ENCODE measurements at places on chromosomes 4 and X.

- H3K4me1 ChIP-seq: peaks cover 29% of the 10 kb centered on the region
- H3K4me3 ChIP-seq: peak overlapping the region; percentile 94
- H3K27me3 ChIP-seq: no peaks in the 10 kb centered on the region
- no peaks in the 10 kb centered on the region for H3K36me3 ChIP-seq
These were observed 2.1 kb downstream of the SEPTIN11 start for GRCh38 chr4:76951672-76952010.

GRCh38 chr4:188959424-188959823, 820.2 kb downstream of the TRIML1 start:
- DNase-seq: no peak
- H3K27ac ChIP-seq: no peak overlapping the region
- no peaks in the 10 kb centered on the region for H3K36me3 ChIP-seq
- H3K4me3 ChIP-seq: no peak overlapping the region
- no peaks in the 10 kb centered on the region for H3K4me1 ChIP-seq

- H3K36me3 ChIP-seq: no peaks in the 10 kb centered on the region
- H3K27ac ChIP-seq: no peak overlapping the region
- no peak for DNase-seq
- H3K4me1 ChIP-seq: no peaks in the 10 kb centered on the region
- H3K4me3 ChIP-seq: no peak overlapping the region
These were observed 41.8 kb upstream of the PACRGL start for GRCh38 chr4:20658456-20658855.

DNA sequence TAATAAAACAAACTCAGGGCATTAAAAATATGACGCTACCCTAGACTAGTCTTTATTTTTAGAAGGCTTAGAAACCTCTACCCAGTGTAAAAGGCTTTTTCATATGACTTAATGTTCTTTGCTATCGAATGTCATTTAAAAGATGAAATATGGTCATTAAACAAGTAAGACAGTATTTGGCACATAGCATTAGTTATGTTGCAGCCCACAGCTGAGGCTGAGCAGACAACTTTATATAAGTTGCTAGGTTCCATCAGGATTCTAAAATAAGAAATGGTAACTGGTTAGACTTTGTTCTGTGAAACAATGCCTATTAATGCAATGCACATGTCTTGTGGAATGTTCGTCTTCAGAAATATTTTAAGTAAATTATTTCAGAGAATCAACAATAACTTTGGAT, 10.4 kb upstream of the PRSS12 start:
- H3K27me3 ChIP-seq: peaks cover 46% of the 10 kb centered on the region
- H3K4me1 ChIP-seq: peaks cover 2% of the 10 kb centered on the region
- H3K36me3 ChIP-seq: no peaks in the 10 kb centered on the region
- H3K27ac ChIP-seq: no peak overlapping the region
- no peak for DNase-seq
- no peak overlapping the region for H3K4me3 ChIP-seq

GRCh38 chr4:6539009-6539764, 35.8 kb upstream of the MAN2B2 start:
- H3K27ac ChIP-seq: no peak overlapping the region
- no peaks in the 10 kb centered on the region for H3K4me1 ChIP-seq
- no peak overlapping the region for H3K4me3 ChIP-seq
- no peak for DNase-seq
- no peaks in the 10 kb centered on the region for H3K36me3 ChIP-seq

DNA sequence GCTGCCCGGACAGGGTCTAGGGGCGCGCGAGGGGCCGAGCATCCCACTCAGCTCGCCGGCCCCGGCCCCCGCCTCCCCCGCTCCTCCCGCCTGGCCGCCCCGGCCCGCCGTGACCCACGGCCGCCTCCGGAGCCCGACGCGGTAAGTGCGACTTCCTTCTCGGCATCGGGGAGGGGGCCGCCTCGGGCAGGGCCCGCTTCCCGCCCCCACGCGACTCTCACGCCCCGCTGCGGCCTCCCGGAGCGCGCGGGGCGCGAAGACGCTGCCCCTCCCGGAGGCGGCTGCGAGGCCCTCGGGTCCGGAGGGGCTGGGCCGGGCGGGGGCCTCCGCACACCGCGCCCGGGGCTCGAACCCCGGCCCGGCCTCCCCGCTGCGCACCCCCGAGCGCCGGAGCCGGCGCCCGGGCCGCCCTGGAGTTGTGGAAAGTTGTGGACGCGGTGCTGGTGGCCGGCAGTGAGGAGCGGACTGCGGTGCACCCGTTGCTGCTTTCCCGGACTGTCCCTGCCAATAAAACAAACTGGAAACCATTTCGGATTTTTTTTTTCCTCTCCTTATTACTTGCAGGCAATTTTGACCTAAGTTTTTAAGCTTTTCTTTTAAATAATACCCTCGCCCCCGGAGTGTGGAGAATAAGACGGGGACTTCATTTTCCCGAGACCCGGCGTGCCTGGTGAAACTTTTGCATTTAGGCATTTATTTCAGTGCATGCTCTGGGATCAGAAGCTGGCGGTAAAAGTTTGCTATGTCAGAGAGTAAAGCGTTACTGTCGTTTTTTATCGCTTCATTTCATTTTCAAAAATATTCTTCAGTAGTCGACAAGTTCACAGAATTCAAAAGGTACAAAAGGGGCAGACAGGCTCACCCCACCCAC, 13.0 kb upstream of the TMEM156 start:
- H3K4me1 ChIP-seq: peaks cover 43% of the 10 kb centered on the region
- DNase-seq: peak; percentile 27
- peak overlapping the region; percentile 94 for H3K4me3 ChIP-seq

GRCh38 chr4:119314356-119314755, 7.6 kb downstream of the FABP2 start:
- DNase-seq: no peak
- H3K27ac ChIP-seq: peak overlapping the region; percentile 32
- peaks cover 2% of the 10 kb centered on the region for H3K36me3 ChIP-seq
- H3K4me3 ChIP-seq: no peak overlapping the region
- peaks cover 49% of the 10 kb centered on the region for H3K27me3 ChIP-seq

GRCh38 chr4:136484996-136485395, 1047.3 kb downstream of the PCDH18 start:
- H3K36me3 ChIP-seq: no peaks in the 10 kb centered on the region
- H3K4me1 ChIP-seq: no peaks in the 10 kb centered on the region
- no peaks in the 10 kb centered on the region for H3K27me3 ChIP-seq

DNA sequence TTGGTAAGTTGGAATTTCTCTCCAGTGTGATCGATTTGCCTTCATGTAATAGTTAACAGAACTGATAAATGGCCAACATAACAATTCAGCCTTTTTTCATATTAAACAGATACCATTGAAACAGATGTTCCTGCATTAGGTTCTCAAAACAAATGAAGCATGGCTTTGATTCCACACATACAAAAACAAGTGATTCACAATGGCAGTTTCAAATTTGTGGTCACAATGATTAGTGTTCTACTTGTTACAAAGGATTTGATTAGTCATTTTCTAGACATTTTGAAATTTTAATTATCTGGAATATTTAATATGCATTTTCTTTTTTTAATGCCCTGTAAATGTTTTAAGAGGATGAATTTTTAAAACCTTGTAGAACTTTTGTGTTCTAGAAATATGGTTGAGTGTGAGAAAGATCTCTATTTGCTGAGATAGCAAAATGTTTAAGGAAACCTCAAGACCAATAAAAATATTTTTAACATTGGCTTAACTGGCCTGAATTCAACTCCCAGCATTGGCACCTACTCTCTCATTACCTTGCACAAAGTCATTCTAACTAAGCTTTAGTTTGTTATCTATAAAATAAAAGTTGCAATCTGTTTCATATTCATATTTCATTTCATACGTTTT, 18.9 kb upstream of the GLRA3 start:
- H3K4me3 ChIP-seq: no peak overlapping the region
- no peaks in the 10 kb centered on the region for H3K27me3 ChIP-seq
- no peaks in the 10 kb centered on the region for H3K4me1 ChIP-seq
- no peak overlapping the region for H3K27ac ChIP-seq

DNA sequence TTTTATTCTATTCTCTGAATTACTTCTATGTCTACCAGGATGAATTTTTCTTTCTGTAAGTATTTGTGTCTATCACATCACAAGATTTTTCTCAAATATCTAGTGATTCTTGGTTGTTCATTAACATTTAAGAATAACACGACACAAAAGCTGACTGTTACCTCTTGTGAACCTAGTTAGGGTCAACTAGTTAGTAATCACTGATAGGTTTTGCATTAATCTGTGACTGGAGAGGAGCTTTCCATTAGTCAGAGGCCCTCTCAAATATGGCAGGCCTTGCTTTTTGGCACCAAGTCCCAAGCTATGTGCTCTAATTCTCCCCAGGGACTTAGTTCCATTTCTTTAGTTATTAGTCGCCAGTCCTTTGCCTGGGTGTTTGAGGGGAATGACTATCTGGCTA, 259.2 kb downstream of the CFAP299 start:
- no peaks in the 10 kb centered on the region for H3K36me3 ChIP-seq
- no peaks in the 10 kb centered on the region for H3K27me3 ChIP-seq

DNA sequence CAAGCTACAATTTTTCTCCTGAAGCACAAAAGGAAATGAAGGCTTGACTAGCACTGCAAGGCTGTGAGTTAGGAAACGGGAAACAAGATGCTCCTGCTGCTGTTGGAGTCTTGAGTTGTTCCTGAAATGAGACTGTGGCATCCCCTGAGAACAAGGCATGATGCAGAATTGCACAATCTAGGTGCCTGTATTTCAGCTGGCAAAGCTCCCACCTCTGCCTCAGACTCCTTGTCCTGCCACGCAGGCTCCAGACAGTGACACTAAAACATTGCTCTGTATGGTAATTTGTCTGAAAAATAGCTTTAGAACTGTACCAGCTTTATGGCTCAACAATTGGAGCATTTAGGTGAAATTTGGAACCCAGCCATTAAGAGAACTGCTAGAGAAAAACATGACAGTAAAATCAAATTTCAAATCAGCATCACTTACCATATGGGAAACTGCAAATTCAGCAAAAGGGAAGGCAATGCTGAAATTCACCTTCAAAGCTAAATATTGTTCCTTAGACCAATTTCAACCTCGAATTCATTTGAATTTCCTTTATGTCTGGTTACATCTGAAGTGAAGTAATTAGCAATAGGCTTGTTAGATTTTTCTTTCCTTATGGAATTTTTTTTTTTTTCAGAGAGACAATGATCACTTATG, 103.4 kb downstream of the MFAP3L start:
- H3K4me1 ChIP-seq: no peaks in the 10 kb centered on the region
- no peaks in the 10 kb centered on the region for H3K36me3 ChIP-seq
- no peak overlapping the region for H3K4me3 ChIP-seq
- no peak for DNase-seq
- no peak overlapping the region for H3K27ac ChIP-seq

DNA sequence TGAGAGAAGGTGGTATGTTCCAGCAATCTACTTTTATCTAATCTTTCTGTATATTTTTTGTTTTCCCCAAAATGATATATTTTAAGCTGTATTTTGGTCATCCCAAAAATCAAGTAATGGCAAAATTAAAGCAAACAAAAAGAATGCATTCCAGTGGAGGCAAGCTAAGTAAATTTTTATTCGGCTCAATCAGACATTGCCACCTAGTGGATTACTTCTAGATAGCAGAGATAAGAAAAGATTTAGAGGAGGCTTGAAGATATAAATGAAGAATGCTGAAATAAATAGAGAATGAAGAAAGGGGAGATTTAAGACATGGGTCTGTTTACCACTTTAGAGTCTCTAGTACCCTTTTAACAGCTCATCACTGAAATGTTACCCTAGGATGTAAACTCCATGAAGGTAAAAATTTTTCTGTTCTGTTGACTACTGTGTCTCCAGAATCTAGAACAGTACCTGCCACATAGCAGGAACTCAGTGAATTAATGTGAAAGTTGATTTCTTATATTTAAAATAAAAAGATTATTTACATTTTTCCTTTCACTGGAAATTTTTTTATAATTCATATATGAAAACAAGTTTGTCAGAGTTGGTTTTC, 110.9 kb upstream of the ANK2 start:
- no peak for DNase-seq
- no peaks in the 10 kb centered on the region for H3K4me1 ChIP-seq
- no peaks in the 10 kb centered on the region for H3K36me3 ChIP-seq
- no peak overlapping the region for H3K4me3 ChIP-seq
- H3K27me3 ChIP-seq: peaks cover 32% of the 10 kb centered on the region

DNA sequence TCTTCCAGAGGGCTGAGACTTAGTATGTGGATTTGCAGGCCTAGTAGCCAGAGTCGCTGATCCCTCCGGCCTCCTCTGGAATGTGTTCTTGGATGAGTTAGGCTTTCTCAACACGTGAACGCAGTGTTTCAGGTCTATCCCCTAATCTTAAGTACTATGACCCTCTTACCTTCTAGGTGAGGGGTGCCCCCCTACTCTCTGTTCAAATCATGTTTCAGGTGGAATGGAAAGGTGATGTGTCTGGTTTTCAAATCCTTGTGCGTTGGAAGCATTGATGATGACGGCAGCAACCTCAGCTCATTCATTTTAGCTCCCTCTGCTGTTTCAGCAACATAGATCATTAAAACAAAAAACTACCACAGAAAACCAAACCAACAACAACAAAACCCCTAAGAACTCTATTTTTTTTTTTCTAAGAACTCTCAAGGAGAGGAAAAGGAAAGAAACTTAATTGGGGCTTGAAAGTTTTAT, 56.4 kb downstream of the RWDD4 start:
- peaks cover 2% of the 10 kb centered on the region for H3K36me3 ChIP-seq
- H3K4me1 ChIP-seq: peaks cover 2% of the 10 kb centered on the region
- no peak overlapping the region for H3K27ac ChIP-seq
- no peak overlapping the region for H3K4me3 ChIP-seq
- H3K27me3 ChIP-seq: peaks cover 8% of the 10 kb centered on the region

DNA sequence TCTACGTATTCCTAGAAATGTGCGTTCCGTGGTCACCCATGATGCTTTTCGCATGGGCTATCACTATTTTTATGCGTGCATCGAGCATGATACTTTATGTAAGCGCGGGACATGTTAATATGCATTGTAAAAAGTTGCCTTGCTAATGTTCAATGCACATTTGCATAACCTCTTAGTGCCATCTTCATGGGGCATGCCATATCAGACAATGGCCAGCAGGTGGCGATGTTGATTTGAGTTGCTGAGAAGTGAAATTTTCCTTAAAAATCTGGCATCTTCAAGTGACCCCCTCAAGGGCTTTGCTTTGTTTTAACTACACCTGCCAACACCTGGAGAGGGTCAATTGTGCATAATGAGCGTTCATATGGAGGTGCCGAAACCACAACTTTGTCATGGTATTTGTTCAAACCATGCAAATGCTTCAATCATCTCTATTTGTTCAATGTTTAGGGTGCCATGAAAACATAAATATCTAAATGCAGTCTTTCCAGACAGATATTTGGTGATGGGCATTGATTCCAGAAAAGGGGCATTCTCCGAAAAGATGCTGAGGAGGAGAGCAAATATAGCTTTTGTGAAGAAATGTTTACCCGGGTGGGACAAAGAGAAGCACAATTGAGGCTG, 833.9 kb upstream of the PRKX start:
- peaks cover 6% of the 10 kb centered on the region for H3K27me3 ChIP-seq
- H3K4me3 ChIP-seq: no peak overlapping the region
- no peak overlapping the region for H3K27ac ChIP-seq
- no peaks in the 10 kb centered on the region for H3K4me1 ChIP-seq
- H3K36me3 ChIP-seq: no peaks in the 10 kb centered on the region

GRCh38 chr4:87120411-87121162, 99.8 kb downstream of the KLHL8 start:
- peaks cover 8% of the 10 kb centered on the region for H3K36me3 ChIP-seq
- no peak for DNase-seq
- H3K27me3 ChIP-seq: no peaks in the 10 kb centered on the region
- H3K4me3 ChIP-seq: no peak overlapping the region
- peak overlapping the region; percentile 93 for H3K27ac ChIP-seq

Data from T-helper 17 cell (primary cell).